ENCODE measurements at places on chromosomes 6 and 20.
A peak's percentile ranks its signal among the peaks of the same experiment; 100 is the strongest.

- no peak for DNase-seq
These were observed 69.6 kb downstream of the C6orf52 start for GRCh38 chr6:10624836-10625235.

GRCh38 chr6:52724042-52724405, 39.3 kb downstream of the GSTA2 start:
- DNase-seq: no peak

- no peak for DNase-seq
These were observed 238.2 kb downstream of the GMDS start for GRCh38 chr6:2007165-2007564.

GRCh38 chr20:31992086-31992485, 18.2 kb upstream of the CCM2L start:
- DNase-seq: no peak

DNA sequence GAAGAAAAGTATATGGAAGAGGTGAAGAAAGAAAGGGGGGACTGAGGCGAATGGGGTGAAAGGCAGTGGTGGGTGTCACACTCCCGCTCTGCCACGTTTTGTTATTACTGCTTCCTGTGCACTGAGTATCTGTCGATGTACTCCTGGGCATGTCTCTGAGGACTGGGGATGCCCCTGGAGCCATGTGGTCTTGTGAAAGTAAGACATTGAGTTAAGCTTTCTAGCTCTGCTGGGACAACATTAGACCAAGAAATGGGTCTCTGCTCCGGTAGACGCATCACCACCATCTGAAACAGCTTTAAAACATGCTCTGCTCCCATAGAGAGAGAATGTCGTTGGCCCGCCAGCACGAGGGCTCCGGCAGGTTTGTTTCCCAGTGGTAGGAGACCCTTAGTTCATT, 40.0 kb downstream of the IRF4 start:
- DNase-seq: no peak

GRCh38 chr6:80348263-80348662, 241.8 kb downstream of the BCKDHB start:
- DNase-seq: no peak

DNA sequence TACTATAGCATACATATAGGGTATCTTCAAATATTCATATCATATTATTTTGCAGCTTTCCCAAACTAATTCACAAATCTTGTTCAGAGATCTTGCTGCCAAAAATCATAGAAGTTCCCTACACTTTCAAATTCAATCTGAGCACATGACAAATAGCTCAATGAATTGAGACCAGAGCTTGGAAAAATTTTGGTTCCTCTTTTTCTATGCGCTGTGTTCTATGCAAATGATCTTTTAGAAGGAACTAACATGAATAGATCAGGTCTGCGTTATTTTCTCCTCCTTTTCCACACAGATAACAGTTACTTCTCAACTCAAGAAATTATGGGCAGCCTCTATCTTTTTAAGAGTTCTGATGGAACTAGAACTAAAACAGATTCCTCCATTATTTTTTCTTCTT, 316.3 kb downstream of the ARHGAP18 start:
- no peak for DNase-seq

DNA sequence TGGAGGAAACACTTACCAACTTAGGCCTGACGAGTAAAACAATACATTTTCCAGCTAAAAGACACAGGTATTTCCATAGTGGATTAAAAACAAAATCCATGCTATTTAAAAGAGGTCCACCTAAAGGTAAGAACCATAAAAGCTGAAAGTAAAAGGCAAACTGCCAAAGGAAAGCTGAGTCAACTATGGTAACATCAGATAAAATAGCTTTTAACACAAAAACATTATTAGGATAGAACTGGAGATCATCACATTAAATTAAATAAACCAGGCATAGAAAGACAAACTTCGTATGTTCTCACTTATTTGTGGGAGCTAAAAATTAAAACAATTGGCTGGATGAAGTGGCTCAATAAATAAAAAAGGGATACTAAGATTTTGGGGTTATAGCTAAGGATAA, 166.8 kb upstream of the SLC22A16 start:
- no peak for DNase-seq

DNA sequence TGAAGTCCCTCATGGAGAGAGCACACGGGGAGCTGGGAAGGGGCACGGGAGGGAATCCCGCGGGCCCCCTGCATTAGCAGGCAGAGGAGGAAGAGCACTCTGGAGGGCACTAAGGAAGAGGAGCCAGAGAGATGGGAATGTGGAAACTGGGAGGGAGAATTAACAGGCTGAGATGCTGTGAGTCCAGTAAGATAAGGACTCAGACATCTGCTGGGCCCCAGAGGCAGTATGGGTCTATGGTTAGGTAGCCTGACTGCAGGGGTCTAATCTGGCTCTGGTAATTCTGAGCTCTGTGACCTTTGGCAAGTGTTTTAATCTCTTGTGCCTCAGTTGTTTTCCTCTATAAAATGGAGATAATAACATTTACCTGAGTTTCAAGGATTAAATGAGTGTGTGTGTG, 15.7 kb upstream of the SRSF3 start:
- DNase-seq: no peak

- no peak for DNase-seq
These were observed 5.0 kb downstream of the CEBPB start for GRCh38 chr20:50195524-50196120.

- no peak for DNase-seq
These were observed 780.3 kb downstream of the PHF3 start for GRCh38 chr6:64415926-64416325.

GRCh38 chr20:44979090-44979621, 12.8 kb downstream of the STK4 start:
- DNase-seq: peak; percentile 65

DNA sequence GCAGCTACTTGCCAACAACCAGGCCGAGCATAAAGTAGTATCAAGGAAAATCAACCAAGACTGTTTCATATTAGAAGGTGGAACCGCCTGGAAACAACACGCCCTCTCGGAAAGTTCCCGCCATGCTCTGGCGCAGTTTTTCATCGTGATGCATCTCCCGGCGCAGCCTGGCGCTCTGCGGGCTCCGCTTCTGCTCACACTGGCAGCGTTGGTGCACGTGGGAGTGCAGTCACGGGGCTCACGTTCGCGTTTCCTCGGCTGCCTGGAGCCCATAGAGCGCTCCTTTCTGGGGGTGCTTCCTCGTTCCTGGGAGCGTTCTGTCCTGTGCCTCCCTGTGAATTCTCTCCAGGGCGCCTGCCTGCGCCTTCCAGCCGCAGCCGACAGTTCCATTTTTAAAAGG, 227.3 kb downstream of the TBXT start:
- DNase-seq: no peak

DNA sequence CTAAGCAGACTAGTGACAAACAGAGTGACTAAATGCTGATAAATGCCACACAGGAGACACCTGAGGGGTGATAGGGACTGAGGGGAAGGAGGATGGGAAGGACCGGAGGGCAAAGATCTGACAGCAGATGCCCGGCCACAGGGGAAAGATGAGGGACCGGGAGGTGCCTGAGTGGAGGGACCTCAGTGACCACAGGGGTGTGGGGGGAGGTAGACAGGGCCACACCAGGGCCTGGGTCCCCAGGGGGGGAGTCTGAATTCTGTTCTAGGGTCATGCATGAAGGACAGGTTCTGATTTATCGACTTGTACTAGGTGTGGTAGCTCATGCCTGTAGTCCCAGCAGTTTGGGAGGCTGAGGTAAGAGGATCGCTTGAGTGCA, 6.9 kb downstream of the BCAS4 start:
- DNase-seq: no peak

GRCh38 chr20:44091026-44091425, 96.0 kb downstream of the JPH2 start:
- DNase-seq: no peak

- DNase-seq: no peak
These were observed 304.1 kb downstream of the RFPL4B start for GRCh38 chr6:112651239-112651638.

GRCh38 chr6:36735110-36736071, 37.8 kb downstream of the RAB44 start:
- peak; percentile 41 for DNase-seq

DNA sequence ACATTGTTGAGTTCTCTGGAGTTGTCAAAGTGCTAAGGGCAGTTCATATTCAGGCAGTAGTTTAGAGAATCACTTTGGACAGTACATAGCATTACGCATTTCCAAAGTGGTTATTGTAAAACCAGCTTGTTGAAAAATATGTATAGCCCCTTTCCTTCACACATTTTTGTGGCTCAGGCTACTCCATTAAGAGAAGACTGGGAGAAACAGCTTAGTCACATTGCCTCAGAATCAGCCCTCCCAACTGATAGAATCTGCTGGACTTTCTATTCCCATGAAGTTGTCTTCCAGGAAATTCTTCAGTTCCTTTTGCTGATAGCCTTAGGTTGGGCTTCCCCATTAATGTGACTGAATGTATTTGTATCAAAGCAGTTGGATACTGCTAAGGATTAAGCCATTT, 39.5 kb upstream of the HDGFL1 start:
- no peak for DNase-seq

GRCh38 chr20:51801122-51801822, 1.0 kb downstream of the SALL4 start:
- DNase-seq: no peak

- no peak for DNase-seq
These were observed 37.0 kb downstream of the CEP250 start for GRCh38 chr20:35492352-35492751.

- DNase-seq: no peak
These were observed 23.9 kb upstream of the SSTR4 start for GRCh38 chr20:23011008-23011721.

GRCh38 chr20:45965169-45966002, 6.6 kb downstream of the ZNF335 start:
- DNase-seq: no peak

DNA sequence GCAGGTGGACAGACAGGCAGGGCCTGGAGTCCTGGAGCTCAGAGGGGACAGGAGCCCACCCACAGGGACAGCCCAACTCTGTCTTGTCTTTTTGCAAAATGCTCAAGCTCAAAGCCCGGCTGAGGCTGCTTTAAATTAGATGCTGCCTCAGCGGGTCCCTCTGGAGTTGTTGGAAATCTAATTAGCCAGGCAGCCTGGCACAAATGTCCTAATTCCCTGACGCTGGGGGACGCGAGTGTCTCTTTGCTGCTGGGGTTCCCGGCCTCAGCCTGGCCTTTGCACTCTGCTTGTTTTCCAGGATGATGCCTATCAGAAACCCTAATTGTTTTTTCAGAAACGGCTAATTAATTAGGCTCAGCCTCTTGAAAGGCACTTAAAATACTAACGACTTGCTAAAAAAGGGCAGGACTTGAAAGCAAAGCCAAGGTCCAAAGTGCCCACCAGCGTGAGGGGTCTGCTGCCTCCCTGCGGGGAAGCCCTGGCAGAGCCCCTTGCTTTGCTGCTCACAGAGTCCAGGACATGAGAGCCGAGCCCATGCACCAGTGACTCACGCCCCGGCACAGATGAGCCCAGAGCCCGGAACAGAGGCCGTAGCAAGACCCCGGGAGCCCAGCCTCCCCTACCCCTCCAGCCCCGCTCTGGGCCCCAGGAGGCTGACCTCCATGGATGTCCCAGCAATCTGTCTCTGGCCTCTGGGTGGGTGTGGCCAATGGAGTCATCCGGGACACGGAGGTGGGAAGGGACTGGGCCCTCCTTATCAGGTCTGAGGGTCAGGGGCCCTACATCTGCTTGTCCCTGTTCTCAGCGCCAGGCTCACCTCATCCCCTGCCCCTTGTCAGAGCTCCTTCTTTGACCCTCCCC, 46.0 kb upstream of the BHLHE23 start:
- DNase-seq: no peak

DNA sequence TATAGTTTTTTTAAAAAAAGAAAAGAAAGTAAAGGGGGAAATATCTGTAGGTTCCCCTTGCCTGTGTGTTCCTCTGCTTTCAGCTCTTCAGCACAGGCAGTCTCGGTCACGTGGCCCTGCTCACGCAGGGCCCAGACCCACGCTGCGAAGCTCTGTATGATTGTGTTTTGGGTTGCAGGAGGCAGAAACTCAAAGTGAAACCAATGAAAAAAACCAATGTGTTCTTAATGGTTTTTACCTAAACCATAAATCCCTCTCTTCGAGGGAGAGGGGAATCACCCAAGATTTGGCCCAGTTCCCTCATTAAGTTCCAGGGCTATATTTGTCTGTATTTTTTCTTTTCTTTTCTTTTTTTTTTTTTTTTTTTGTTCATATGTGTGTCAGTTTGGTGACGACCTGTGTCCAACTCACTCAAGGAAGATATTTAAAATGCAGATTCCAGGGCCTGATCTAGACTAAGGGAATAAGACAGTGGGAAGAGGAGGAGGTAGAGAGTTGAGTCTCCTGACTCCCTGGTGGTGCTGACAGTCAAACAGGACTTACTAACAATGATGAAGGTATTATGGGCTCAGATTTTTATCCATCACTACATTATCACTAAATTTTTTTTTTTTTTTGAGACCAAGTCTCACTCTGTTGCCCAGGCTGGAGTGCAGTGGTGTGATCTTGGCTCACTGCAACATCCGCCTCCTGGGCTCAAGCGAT, 33.8 kb upstream of the RREB1 start:
- DNase-seq: peak; percentile 69

DNA sequence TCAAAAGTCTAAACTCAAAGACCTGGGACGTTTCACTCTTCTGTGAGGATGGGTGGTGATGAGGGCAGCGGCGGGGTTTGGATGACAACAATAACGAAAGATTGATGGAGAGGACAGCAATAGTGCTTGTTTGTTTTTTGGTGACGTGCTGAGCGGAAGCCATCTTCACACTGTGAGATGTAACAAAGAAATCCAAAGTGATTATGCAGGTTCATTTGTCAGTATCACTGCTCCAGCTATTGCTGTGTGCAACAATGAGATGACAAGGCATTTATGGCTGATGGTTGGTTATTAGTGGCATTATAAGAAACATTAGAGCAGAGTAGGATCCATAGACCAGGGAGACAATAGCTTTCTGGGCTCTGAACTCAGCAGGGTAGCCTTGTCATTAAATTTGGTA, 306.7 kb downstream of the RNF144B start:
- DNase-seq: no peak

GRCh38 chr6:74741646-74742045, 464.2 kb downstream of the COL12A1 start:
- DNase-seq: no peak

All from CD4-positive, alpha-beta T cell treated with Interleukin-17A for 4 hours (primary cell).